NCI-H446 (cell line): ENCODE measurements at places on chromosomes 11 and 22.

DNA sequence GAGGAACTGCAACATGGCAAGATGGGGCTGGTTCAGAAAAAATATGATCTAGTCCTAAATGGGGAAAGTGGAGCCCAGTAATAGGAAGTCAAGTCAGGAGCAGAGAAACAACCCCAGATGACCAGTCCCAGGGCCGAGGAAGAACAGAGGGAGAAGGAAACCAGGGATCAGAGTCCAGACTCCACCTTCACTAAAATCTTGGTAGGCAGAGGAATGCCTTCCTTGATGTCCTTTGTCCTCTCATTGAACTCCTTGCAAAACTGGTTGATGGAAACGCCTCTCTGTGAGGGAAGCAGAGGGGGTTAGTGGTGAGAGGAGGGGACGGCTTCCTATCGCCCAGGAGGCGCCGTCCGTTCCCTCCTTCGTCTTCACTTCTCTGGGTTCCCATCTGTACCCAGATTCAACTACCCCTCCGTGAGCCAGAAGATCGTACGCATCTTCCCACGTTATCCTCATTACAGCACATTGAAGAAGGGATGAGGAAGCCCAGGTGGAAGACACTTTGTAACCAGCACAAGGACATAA lies 607 bp downstream of the MRPL11 start:
- no peak for DNase-seq

- DNase-seq, result no peak
These were observed 20.2 kb upstream of the NEFH start for GRCh38 chr22:29459773-29460172.

GRCh38 chr11:17526931-17527627 lies 17.1 kb downstream of the USH1C start:
- no peak for DNase-seq

DNA sequence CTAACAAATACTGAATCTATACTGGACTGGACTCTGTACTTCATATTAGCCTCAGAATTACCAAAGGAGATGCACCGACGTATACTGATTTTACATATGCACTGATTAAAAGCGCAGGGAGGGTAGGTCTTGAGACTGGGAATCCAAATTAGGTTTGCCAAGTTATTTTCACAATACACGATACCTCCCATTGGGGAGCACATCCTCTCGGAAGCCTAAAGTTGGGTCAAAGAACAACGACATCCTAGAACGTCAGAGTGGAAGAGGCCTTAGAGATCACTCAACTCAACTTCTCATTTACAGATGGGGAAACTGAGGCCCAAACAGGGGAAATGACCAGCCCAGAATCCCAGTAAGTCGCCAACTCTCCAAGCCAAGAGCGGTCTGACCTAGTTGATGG lies 626 bp downstream of the DNAL4 start:
- no peak for DNase-seq

GRCh38 chr11:63710476-63711217 lies 29.3 kb downstream of the RTN3 start:
- no peak for DNase-seq
